ENCODE measurements at places on chromosomes 7 and 10.

DNA sequence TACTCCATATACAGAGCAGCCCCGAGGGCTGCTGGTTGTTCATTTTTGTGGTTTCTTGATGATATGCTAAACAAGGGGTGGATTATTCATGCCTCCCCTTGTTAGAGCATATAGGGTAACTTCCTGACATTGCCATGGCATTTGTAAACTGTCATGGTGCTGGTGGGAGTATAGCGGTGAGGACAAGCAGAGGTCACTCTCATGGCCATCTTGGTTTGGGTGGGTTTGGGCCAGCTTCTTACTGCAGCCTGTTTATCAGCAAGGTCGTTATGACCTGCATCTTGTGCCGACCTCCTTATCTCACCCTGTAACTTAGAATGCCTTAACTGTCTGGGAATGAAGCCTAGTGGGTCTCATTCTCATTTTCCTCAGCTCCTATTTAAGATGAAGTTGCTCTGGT is 31.3 kb downstream of the GNAT3 start:
- no peak for DNase-seq

DNA sequence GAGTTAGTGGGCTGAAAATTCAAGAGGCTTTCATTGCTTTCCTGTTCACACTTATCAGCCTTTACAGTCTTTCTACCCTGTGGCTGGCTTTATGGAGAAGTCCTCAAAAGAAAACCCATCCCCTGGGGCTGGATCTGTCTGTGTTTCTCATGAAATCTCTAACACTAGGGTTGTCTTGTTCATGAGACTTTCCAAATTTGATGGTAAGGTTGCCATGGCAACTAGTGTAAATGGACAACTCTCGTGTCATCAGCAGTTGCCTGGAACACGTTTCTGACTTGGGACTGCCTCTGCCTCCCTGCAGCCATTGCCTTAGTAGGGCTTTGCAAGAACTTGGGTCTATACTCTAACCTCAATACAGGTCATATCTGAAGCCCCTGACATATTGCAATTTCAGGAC is 35.8 kb upstream of the PLPP4 start:
- DNase-seq: no peak

GRCh38 chr10:76991621-76992020 is 646.0 kb downstream of the KCNMA1 start:
- DNase-seq: no peak

DNA sequence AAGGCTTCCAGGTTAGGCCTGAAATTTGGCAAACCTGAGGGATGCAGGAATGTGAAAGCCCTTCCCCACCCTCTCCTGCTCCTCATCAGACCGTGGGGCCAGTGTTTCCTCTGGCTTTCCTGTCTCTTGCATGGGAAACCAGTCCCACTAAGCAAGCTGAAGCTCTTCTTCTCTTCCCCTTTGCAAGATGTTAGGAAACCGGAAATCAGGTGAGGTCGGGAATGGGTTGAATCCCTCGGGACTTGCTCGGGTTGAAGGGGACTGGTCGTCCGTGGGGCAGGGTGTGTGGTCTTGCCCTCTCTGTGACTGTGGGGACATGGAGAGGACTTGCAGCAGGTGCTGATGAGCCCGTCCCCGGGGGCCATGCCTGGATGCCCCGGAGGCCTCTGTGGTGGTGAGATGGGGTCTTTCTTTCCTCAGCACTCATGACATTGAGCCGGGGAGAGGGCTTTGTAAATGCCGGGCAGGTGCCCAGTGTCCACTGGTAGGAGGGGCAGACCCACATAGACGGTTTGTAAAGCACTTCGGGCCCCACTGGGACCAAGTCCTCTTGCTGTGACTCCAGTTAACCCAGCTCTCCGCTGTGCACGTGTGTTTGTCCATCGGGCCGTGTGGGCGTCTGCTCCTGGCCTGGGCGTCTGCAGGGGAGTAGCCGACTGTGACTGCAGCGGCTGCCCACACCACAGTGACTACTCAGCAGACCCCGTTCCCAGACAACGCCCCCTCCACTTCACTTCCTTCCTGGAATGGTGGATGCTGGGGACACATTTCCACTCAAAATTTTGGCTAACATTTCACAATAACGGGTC is 373.9 kb downstream of the GLRX3 start:
- DNase-seq: no peak

- DNase-seq: no peak
Measured at GRCh38 chr7:22348379-22348778, 8.6 kb downstream of the RAPGEF5 start.

DNA sequence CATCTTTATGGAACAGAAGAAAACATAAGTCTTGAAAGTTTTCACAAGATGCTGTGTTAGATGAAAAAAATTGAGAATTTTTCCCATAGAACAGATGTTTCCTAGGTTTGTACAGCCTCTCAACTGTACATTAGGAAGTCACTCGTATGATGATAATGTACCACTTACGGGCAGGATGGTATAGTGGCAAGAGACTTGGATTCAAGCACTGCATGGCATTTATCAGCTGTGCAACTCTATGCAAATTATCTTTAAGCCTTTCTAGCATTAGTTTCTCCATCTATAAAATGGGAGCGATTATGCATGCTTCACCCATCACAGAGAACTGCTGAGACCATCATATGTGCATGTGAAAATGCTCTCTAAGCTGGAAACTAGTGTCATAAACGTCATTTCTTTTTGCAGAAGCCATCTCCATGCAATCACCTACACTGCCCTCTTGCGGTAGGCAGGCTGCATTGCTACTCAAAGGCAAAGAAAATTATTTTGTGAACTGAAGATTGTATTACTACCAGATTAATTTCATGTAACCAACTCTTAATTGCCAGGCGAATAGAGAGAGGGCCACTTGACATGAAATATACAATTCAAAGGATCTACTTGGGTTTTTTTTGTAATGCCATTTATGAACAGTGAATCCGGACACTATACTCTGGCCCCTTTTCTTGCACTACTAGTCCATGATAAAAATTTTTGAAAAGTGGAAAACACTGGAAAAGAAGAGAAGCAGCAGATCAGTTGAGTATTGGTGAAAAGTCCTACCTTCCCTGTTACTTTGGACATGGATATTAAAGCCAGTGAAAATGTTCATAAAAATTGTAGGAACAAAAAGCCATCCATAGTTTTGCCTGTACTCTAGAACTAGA is 102.3 kb downstream of the JAZF1 start:
- DNase-seq: peak; percentile 70

DNA sequence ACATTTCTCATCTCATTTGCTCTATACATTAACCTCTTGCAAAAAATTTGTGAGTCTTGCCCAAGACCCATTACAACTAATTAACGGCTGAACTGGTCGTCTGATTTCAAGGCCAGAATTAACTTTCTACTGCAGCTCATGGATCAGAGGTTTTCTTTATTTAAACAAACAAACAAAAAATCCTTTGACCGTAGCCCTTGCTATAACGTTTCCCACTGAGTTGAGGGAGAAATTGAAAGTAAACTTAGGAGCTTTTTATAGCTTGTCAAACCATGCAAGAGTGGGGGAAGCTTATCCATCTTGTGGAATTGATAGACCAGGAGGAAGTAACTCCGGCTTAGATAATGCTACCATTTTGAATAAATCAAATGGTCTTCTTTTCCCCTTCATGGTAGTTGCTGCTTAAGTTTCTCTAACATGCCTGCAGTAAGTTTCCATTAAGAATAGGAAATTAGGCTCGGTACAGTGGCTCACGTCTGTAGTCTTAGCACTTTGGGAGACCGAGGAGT is 3.3 kb downstream of the SRGN start:
- DNase-seq: peak; percentile 13

DNA sequence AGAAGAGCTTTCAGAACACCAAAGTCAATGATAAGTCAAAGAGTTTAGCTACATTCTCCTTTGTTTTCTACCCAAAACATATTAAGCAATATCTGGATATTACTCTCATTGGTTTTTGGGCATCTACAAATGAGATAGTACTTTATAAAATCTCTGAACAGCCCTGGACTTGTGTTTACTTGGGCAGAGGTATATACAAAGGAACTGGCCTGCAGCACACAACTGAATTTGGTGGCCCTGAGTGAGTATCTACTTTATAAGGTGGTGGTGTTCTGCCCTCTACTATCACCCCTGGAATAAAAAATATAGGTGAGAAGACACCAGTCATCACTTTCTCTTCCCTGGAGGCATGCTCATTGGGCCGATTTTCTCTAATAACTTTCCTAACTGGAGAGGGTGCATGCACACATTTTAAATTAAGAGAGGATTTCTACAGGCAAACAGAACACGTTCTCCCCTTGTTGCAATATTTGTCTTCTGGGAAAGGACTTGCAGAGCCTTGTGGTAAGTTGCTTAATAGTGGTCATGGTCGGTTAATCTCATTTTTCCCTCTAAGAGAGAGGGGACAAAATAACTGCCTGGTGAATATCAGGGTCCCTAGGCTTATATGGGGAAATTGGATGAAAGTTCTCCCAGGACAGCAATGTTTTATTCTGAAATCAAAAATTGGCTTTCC is 41.1 kb downstream of the OTUD1 start:
- no peak for DNase-seq

GRCh38 chr7:74202841-74203556 is 6.8 kb upstream of the LAT2 start:
- peak; percentile 41 for DNase-seq

DNA sequence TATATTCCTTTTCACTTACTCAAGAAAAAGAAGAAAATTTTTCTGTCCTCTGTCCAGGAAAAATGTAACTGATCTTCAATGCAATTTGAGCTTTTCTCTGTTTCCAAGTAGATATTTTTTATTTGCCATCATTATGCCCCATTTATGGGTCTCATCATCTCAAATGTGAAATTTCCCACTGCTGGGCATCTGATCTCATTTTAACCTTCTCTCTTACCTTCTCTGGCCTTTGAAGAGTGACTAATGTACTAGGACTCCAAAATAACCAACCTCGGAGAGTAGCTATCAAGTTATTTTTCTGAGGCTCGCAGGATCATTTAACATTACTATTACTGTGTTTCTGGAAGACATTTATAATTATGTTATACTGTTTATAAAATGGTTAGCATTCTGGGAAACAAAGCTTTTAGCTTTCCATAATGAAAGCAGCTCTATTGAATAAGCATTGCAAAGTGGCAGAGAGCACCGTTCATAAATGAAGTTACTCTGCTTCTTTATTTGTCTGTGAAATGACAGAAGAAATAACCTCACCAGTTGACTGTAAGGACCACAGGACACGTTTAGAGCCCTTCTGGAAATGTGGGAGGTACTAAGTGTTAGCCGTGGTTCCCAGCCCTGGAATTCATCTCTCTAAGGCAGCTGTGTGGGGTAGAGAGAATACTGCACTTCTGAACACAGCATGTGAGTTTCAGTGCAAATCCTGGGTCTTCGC is 33.3 kb upstream of the NMT2 start:
- no peak for DNase-seq

- no peak for DNase-seq
Measured at GRCh38 chr10:110267276-110267675, 37.4 kb downstream of the SMNDC1 start.

GRCh38 chr7:47670729-47671128 is 88.8 kb upstream of the TNS3 start:
- DNase-seq: no peak

DNA sequence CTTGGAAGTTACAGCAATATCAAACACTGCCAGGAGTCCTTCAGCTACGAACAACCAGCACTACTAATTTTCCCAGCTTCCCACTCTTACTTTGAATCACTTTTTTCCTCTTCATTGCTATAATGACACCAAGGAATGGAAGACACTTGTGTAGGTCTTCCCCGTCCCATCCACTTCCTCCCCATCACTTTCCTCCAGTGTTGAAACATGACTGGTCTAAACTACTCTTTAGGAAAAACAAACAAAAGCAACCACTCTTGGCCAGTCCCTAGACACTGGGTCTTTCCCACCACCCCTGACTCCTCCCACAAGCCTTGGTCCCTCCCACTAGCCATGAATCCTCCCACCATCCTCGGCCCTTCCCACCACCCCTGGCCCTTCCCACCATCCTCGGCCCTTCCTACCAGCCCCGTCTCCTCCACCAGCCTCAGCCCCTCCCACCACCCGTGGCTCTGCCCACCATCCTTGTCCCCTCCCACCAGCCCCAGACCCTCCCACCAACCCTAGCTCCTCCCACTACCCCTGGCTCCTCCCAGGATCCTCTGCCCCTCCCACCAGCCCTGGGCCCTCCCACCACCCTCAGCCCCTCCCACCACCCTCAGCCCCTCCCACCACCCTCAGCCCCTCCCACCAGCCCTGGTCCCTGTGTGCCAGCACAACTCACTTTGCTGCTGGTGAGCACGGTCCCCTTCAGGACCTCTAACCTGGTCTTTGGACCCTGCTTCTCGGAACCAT is 68.5 kb downstream of the CXCL12 start:
- DNase-seq: peak; percentile 22

DNA sequence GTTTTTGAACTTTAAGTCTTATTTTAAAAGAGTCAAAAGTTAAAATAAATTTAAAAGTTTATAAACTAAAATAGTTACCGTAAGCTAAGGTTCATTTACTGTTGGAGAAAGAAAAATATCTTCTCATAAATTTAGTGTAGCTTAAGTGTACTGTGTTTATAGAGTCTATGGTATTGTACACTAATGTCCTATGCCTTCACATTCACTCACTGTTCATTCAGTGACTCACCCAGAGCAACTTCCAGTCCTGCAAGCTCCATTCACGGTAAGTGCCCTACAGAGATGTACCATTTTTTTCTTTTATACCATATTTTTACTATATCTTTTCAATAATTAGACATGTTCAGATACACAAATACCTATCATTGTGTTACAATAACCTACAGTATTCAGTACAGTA is 97.6 kb downstream of the PTN start:
- no peak for DNase-seq

GRCh38 chr10:35090162-35090954 is at the start of gene CUL2:
Gene CUL2 (minus strand): TSS chr10:35090341. CDS start chr10:35071317, 19,024 bp downstream.
- peak; percentile 94 for DNase-seq

DNA sequence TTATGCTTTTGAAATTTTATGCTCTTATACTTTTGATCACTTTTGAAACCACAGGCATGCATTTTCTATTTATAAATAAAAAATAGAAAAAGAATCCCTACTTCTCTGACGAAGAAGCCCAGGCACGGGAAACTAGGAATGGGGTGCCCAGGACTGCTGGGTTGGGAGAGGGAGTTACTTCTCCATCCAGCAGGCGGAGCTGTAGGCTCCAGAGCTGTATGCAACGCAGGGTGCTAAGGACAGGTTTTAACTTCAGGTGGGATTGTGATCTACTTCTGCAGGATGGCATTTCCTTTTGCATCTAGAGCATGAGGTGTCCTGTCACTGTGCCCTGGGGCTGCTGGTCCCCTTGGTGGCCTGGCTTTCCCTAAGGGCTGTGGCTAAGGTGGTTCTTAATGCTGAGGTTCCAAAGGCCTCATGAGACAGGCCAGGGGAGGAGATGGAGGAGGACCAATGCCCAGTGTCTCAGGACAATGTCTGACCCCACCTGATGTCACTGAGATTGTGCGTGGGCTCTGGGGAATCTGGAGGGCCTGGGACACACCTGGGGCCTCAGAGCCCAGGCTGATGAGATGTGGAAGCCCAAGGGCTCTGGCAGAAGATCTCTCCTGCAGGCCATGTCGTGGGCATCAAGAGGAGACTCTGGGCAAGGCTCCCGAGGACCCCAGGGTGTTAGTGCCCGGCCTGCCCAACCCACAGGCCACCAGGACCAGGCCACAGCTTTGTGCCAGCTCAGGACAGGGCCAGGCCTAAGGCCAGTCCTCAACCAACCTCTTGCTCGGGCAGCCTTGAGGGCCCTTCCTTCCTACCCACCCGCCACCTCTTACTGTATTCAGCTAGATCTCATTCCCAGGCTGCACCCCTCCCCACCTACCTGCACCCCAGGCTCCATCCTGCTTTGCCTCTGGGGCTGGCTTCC is 507 bp downstream of the CCDC201 start:
- DNase-seq: no peak

Measured in activated CD4-positive, alpha-beta T cell treated with anti-CD3 and anti-CD28 coated beads, Interleukin-2, Interleukin-6, amounts not matched to agents 100 ng/mL and 50 ng/mL, durations not matched to agents 16 hours and 8 hours (primary cell).